ENCODE measurements at places on chromosomes 13 and 19.

GRCh38 chr13:86309881-86310280 is 510.7 kb upstream of the SLITRK6 start:
- DNase-seq = no peak

DNA sequence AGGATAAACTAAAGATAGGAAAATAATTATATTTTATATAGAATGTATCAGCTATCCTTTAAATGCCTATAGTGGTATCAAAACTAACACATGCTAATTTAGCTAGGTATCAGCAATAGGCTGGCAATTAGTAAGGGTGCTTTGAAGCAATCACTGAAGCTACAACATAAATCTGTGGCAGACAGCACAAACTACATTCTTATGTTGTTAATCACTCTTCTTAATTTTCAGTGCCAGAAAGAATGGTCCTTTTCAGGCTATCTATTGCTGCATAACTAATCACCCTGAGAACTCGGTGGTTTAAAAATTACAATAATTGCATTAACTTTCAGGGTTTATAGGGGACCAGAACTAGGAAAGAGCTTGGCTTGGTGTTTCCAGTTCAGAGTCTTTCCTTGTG is 963.1 kb downstream of the EFNB2 start:
- DNase-seq = no peak

DNA sequence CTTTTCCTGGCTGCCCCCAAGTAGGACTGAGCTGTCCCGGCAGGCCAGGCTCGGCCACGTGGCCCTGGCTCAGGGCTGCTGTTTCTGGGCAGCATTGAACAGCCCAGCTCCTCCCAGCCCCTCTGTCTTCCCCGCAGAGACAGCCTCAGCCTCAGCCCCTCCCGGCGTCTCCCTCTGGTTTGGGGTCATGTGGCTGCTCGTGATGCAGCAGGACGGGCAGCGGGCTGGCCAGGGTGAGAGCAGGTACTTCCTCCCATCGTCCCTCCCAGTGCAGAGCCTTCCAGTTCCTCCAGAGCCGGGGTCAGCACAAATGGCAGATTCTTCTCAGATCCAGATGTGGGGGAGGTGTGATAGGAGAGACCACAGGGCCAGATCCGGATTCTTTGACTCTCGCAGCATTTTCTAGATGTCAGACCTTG is 114.6 kb downstream of the KDM4B start:
- no peak for DNase-seq

DNA sequence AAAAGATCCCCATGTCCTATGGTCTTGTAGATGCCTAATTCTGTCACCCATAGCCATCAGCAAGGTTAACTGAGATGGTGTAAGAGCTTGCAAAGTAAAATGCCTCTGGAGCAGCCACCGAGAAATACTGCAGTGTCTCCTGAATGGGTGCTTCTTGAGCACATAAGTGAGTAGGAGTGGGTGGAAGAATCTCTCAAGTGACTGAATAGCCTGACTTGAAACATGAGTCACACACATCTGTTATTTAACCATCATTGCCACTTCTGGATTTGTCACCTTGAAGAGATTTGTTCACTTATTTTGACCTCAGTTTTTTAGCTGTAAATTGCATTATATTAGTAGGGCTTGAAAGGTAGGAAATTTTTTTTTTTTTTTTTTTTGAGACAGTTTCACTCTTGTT is 2.3 kb downstream of the ZNF714 start:
- no peak for DNase-seq

DNA sequence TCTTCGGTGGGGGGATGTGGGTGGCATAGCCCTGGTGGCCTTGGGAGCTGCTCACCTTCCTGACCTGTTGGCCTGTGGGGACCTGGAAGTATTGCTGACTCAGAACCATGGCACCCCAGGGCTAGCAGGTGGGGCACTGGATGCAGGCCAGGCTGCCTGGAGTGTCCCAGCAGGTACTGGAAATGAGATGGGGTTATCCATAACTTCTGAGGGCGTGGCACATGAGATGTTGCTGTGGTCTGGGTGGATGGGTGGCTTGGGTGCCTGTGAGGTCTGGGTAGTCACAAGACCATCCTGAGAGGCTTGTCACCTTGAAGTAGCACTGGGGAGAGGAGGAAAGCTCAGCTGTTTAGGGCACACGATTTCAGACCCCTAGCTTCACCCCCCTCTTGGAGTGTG is 636 bp upstream of the RNF225 start:
- DNase-seq = no peak

DNA sequence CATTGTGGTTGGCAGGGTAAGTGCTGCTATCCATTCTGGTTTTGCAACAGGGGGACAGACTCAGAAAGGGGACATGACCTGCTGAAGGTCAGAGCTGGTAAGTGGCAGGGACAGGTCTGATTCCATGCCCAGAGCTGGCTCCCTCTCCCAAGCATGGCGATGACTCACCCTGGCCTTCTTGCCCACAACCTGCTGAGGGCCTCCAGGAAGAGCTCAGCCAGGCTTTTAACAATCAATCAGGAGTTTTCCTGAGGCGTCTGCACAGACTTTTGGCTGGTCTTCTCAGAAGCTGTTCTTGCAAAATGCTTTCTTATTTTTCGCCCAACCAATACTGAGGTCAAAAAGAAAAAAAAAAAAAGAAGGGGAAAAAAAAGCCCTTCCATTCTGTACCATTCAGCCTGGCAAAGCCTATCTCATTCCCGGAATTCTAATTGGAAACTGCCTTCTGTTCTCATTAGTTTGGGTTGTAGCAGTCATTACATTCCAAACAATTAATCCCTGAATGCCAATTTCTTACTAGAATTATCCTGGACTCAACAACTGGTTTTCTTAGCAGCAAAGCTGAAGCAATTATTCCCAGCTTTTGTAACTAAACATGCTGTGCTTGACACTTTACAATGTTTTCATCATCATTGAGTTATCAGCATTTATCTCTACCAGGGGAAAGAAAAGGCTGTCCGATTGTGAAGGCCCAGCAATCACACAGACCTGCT is 17.7 kb downstream of the SIAH3 start:
- no peak for DNase-seq

DNA sequence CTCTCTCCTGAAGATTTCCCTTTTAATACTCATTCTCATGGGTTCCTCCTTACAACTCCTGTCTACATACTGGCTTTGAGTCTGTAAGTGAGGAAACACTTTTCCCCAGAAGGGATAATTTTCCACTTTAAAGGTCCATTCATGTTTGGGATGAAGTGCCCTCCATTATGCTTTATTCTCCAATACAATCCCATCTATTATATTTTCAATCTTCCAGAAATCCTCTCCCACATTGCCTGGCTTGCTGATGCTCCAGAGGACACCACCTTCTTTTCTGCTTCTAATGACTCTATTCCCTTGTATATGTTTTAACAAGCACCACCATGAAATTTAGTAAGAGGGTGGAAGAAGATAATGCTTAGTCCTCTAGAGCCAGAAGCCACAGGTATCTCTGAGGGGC is 92.7 kb upstream of the NBEA start:
- no peak for DNase-seq

GRCh38 chr13:21326155-21327031 is 132.7 kb downstream of the ZDHHC20 start:
- DNase-seq = peak; percentile 18

DNA sequence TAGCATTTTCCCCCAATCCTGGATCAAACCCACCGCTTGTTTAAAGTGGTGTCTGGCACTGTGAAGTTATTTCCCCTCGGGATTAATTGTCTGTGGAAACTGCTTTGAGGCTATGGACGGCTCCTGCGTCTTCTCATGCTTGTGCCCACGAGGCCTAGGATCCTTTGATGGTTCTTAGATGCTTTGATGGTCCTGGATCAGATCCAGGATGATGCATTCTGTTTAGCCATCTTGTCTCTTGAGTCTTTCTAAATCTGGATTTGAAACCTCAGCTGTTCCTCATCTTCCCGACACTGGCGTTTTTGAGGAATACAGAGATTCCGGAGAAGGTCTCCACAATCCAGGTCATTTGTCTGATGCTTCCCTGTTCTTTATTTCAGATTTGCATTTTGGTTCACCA is 36.1 kb upstream of the USP29 start:
- DNase-seq = no peak

DNA sequence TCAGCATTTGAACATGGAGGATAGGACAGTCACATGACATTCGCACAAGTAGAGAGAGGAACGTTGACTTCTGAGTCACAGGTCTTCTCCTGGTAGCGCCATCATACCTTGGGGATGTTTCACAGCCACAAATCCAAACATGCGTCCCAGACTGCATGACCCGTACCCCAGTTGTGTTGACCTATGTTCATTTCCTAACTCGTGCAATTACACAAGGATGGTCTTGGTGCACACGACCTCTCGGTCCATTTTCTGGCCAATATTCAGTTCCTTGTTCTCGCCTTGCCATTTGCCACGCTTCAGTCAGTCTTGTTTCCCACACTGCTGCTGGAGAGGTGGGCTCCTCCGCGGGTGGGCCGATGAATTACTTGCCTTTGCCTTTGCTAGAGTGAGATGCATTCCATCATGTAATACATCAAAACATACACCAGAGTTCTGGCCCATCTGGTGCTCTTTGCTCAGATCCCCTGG is 87.3 kb downstream of the COL4A2 start:
- no peak for DNase-seq

DNA sequence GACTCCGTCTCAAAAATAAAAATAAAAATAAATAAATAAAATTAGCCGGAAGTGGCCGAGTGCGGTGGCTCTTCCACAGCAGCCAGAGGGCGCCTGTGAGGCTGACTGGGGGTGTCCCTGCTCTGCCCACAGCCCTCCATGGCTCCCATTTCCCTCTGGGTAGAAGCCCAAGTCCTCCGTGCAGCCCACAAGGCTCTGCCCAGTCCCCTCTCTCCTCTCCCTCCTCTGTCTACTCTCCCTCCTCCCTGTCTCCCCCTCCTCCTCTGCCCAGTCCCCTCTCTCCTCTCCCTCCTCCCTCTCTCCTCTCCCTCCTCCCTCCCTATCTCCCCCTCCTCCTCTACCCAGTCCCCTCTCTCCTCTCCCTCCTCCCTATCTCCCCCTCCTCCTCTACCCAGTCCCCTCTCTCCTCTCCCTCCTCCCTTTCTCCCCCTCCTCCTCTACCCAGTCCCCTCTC is 20.4 kb downstream of the MISP start:
- no peak for DNase-seq

- no peak for DNase-seq
These were observed at the start of gene JAK3 for GRCh38 chr19:17847538-17848366. Gene JAK3, minus strand, starts transcription at chr19:17847982. Its CDS starts 3,565 bp downstream, at chr19:17844417.

DNA sequence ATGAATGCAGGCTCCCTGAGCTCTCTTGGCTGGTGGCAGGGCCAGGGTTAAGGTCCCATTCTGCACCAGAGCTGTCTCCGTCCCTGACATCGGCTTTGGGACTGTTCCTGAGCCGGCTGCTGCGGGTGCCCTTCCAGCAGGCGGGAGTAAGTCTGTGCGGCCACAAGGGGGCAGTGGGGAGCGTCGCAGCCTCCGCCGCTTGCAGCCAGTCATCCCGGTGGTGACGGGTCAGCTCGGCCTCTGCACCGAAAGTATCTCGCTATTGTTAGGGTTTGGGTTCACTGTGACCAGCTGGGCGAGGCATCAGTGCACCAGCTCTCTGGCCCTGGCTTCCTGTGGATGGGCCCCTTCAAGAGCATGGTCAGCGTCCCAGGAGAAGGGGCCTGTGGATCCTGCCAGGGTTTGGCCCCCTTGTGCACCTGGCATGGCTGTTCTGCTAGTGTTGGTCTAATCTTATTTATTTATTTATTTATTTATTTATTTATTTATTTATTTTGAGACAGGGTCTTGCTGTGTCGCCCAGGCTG is 15.1 kb downstream of the NDUFB7 start:
- DNase-seq = peak; percentile 60

GRCh38 chr19:47267350-47267759 is 7.3 kb upstream of the INAFM1 start:
- DNase-seq = no peak

DNA sequence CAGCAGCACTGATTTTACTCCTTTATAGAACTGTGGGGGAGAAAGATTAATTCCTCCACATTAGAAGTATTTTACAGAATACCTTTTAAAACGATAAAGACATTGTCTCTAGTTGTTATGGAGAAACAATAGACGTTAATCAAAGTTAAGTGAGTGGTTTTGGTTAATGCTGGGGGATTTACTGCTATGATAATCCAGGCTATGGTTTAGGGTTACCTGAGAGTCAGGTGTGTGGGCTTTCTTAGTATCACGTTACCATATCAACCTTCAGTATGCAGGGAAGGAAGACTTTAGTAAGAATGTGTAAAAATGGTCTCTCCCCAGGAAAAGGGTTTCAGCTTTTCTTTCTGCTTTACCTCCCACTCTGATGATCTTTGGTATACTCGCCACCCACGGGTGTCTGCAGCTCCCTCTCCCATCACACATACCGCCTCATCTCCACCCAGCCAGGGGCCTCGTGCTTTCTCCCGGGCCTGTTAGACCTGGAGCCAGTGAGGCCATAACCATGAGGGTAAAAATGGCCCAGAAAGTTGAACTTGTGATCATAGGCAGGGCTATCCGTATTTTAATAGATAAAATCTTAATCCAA is 45.6 kb upstream of the WDFY2 start:
- DNase-seq = no peak

DNA sequence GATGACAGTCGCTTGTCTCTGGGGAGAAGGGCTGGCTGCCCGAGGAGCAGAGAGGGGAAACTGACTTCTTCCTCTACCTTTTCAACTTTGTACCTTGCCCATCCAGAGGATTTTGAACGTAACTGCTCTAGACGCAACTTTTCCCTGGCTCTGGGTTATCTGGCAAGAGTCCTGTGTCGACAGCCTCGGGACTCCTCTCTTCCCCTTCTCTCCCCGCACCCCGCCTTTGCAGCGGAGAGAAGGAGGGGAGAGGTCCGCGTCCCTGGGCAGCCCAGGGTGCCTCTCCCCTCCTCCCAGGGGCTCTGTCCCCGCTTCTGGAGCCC is 574 bp downstream of the SH3GL1 start:
- DNase-seq = no peak

DNA sequence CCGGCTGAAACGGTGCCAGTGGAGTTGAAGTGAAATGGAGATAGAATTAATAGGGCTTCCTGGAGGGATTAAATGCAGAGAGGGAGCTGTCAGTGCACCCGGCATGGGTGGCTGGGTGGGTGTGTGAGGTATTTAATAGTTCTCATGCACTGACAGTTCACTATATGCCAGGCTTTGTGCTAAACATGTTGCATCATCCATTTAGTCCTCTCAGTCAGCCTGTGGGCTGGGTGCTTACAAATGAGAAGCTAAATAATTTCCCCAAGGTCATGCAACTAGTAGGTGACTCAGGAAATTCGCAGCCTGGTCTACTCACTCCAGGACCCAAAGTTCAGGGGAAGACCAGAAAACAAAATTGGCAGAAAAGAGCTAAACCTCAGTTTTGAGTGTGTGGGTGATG is 63.5 kb upstream of the SPATA13 start:
- no peak for DNase-seq

- no peak for DNase-seq
These were observed 26.9 kb downstream of the SIPA1L3 start for GRCh38 chr19:37933937-37934358.

DNA sequence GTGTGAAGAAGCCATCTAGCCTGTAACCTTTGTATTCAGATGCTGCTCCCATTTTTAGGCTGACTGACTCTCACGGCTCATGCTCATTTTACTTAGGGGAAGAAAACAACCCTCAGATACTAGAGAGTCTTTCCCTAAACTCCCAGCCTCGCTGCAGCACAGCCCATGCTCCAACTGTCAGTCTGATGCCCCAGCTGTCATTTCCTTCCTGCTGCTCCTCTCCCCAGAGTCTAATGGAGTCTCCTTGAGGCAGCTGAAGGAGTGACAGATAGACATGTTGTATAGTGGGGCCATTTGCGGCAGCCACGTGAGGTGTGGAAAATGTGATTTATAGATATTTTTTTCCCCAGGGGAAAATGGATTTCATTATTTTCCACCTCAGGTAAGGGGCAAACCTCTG is 59.2 kb upstream of the OLFM4 start:
- no peak for DNase-seq

- no peak for DNase-seq
These were observed at the start of gene KLK13 for GRCh38 chr19:51064534-51065220. Gene KLK13, minus strand, starts transcription at chr19:51065092. Its CDS starts 25 bp downstream, at chr19:51065067.

- DNase-seq = no peak
These were observed 41.6 kb downstream of the NDFIP2 start for GRCh38 chr13:79522583-79522982.
